ENCODE measurements at places on chromosomes 7 and 10.
A peak's percentile ranks its signal among the peaks of the same experiment; 100 is the strongest.

DNA sequence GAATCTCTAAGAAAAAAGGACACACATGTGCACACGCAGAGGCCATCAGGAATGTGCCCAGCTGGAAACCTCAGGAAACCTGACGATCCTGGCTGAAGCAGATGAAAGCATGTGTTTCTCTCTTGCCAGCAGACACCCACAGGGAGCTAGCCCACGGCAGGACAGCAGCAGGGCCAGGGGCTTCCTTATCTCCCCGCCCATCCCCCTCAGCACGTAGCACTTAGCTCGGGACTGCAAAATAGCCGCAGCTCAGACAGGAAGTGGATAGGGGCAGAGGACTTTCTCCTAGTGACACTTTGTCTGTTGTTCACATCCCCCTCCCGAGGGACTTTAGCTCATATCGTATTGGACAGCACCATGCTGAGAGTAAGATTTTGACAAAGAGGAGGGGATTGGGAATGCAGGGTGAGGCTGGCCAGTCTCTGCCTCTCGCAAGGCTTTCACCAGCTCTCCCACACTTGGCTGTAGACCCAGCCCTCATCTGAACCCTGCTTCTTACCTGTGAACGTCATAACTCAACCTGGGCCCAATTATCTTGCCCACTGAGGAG lies 63.8 kb downstream of the MKI67 start:
- DNase-seq = no peak

DNA sequence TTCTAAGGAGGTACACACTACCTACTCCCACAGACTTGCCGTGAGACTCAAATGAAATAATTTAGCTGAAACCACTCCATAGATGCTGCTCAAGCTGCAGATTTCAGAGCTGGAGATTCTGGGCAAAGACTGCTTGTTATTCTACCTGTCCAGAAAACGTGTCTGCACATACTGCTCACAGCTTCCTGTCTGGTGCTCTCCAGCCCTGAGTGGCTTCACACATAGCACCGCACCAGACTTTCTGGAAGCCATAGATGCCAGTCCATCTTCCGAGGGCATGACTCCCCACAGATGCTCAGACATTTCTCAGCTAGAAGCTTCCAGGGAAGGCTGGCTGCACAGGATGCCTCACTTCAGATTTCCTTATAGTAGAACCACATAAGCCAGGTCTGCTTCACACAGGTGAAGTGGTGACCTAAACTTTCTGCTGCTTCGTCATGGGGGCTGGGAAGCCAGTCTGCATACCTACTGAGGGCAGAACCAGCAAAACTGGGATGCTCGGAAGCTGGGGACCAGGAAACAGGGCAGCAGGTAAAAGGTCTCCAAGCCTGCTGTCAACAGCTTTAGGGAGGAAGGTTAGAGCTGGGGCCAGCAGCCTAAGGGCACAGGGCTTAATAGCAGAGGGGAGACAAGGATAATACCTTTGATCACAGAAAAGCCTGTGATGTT lies 18.2 kb downstream of the CCDC6 start:
- no peak for DNase-seq

GRCh38 chr10:58661336-58661735 lies 148.7 kb downstream of the BICC1 start:
- no peak for DNase-seq

DNA sequence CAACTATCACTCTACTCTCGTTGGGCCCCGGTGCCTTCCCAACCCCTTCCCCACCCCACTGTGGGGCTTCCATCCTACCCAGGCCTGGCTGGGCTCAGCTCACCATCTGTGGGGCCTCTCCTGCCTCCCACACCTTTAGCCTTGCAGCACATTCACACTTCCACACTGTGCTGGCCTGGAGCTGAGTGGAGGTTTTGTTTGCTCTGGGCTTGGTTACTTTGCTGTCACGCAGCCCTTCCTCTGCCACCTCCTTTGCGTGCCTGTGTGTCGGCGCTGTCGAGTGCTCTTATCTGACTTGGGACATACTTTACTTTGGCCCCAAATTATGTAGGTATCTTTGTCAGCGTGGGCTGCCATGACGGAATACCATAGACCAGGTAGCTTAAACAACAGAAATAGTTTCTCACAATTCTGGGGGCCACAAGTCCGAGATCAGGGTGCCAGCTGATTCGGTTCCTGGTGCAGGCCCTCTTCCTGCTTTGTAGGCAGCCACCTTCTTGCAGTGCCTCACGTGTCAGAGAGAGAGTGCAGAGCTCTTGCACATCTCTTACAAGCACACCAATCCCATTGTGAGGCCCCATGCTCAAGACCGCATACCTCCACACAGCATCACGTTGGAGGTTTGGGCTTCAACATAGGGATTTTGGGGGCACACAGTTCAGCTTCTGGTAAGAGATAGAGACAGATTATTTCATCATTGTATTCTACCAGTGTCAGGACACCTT lies 89.0 kb downstream of the CUL1 start:
- no peak for DNase-seq

- no peak for DNase-seq
Observed at GRCh38 chr10:132647424-132647823, 109.8 kb downstream of the INPP5A start.

GRCh38 chr10:106859892-106860652 lies 304.4 kb downstream of the SORCS1 start:
- no peak for DNase-seq

- peak; percentile 60 for DNase-seq
Observed at GRCh38 chr10:110008518-110009339, 945 bp downstream of the ADD3 start.

- no peak for DNase-seq
Observed at GRCh38 chr10:128960517-128960916, 506.5 kb upstream of the MGMT start.

GRCh38 chr10:24685958-24686540 lies 37.6 kb downstream of the ARHGAP21 start:
- DNase-seq = no peak

DNA sequence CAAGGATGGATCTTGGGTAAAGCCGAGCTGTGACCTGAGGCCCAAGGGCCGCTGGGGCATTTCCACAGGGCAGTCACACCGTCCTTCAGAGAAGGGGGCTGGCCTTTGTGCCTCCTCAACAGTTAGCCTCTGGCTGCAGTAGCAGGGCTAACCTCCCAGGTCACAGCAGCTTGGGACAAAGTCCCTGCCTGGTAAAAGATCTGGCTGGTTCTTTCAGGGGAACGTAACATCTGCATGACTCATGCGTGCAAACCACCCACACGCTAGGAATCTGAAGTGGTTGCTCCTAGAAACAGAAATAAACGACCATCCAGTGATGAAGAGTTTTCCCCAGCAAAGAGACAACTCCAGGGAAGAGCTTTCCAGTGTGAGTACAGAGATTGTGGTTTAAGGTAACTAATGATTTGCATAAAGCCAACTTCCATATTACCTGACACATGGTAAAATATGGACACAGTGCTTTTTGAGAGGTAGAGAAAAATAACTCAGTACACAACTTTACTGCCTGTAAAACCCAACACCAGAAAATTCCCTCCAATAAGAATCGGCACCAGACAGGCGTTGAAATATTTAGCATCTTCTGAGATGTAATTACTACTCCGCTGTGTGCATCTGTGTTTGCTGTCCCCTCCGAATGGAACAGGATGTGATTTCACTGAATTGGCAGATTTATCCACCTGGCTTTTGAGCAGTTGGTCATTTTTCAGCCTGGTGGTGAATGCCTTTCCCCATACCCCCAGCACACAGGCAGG lies 84.9 kb upstream of the ADRB1 start:
- DNase-seq = peak; percentile 45

- DNase-seq = peak; percentile 39
Observed at GRCh38 chr10:6059506-6059905, 2.7 kb downstream of the IL2RA start.

DNA sequence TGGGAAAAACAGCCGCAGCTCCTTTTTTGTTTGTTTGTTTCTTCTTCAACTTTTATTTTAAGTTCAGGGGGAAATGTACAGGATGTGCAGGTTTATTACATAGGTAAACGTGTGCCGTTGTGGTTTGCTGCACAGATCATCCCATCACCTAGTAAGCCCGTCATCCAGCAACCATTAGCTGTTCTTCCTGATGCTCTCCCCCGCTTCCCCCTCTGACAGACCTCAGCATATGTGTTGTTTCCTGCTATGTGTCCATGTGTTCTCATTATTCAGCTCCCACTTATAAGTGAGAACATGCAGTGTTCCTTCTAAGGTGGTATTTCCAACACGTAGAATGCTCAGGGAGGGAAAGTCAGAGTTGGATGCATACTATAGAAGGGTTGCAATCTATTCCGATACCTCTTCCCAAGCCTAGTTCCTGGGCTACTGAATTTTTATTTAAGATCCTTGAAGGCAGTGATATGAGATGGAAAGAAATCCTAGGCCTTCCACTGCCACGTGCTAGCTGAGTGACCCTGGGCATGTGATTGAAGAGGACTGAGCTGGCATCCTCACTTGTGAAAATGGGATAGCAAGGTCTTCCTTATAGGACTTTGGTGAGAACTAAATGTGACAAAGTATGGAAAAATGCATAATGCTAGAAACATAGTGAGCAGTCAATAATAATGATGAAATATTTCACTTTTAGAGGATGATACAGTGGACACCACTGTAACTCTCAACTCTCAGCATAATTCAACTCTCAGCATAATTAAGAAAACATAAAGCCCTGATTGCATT lies 278.5 kb downstream of the REEP3 start:
- DNase-seq = no peak

DNA sequence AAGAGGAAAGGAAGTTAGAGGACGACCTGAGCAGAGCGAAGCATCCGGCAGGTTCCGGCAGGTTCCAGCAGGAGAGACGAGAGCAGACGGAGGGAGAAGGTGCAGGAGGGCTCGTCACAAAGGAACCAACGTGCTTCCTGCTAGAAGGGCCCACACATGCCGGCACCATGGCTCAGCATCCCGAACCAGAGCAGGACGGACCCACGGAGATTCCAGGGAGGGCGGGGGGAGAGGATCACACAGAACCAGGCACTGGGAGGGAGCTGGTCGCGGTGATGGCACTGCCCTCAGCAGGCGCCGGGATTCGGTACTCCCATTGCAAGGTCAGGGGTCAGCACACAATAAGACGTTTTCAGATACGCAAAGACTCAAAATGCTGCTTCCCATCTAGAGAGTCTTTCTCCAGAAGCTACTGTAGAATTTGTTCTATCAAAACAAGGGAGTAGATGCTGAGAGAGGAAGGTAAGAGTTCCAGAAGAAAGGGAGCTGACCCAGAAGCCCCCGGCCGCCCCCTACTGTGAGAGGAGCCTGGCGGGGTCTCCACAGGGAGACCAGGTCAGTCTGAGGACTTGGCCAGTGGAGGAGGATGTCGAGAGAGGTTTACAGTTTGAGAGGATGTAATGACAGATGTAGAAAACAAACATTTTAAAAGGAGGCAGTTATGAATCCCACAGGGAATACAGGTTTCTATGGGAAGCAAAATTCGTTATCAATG lies 23.6 kb upstream of the PWWP2B start:
- DNase-seq = no peak

- no peak for DNase-seq
Observed at GRCh38 chr10:76879116-76879913, 758.3 kb downstream of the KCNMA1 start.

DNA sequence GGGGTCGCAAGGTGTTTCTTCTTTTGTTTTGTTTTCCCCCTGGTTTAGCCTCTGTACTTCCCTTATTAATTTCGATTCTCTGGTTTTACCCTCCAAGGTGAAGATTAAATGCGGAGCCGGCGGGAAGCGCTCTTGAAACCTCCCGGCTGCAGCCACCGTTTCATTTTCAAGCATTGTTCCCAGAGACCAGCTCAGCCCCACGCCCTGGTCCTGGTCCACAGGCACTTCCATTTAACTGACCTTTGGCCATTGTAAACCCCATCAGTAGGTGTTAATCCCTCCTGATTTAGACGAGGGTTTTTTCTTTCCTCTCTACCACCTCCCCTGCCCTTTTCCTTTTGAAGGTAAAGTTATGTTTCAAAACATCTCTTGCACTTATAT lies 39.2 kb upstream of the ENO4 start:
- no peak for DNase-seq

DNA sequence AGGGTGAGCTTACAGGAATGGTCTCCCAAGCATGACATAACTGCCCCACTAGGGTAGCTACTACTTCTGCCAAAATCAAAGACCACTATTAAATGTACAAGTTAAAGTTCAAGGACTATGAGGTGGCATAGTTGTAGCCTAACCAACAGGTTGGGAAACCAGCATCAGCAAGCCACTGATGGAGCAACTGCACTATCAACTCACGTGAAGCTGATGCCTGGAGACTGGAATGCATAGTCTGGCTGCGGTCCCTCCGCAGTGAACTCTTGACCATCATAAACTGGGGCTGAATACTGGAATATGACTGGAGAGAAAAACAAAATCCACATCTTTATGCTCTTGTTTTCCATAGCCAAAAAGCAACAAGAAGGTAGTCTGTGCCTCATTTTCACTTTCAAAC lies 541.4 kb downstream of the DNAJB9 start:
- no peak for DNase-seq

DNA sequence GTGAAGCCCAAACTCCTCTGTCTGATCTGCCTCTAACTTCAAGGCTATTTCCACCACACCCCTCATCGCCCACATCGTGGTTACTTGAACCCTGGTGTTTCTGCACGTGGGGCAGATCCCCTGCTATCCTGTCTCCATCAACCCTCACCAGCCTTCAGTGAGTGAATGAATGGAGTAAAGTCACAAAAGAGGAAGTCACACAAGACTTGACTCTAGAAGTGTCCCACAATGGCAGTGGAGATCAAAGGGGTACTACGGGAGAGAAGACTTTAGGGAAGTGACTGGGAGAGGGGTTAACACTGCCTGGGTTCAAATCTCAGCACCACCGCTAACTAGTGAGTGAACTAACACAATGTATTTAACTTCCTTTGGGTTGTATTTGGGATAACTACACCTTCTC lies 85.9 kb downstream of the COBL start:
- no peak for DNase-seq

Data from stimulated activated CD8-positive, alpha-beta memory T cell treated with anti-CD3 and anti-CD28 coated beads, Interleukin-4, amount 100 ng/mL, for 48 hours (primary cell).